ENCODE measurements at places on chromosomes 1 and 21.

DNA sequence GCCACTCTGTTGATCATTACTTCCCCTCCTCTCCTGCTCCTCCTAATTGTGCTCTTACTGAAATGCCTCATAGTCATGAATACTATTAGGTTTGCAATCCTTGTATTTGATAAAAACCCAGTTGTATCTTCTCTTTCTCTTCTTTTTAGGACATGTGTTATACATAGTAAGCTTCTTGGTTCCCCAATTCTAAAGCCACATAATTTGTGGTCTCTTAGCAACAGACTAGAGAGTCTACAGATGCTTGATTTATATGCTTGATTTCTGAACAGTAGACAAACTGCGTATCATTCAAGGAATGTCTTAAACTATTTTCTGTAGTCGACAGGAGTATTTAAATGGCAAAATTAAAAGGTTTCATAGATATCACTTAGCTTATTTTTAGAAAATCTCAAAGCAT lies 1598.9 kb downstream of the PLA2G4A start:
- no peak for DNase-seq

GRCh38 chr1:247385283-247385682 lies 30.7 kb upstream of the NLRP3 start:
- DNase-seq: no peak

- DNase-seq: no peak
These were observed 10.0 kb downstream of the MROH7 start for GRCh38 chr1:54651608-54652007.

- peak; percentile 23 for DNase-seq
These were observed 6.5 kb downstream of the CAPN9 start for GRCh38 chr1:230753586-230754251.

DNA sequence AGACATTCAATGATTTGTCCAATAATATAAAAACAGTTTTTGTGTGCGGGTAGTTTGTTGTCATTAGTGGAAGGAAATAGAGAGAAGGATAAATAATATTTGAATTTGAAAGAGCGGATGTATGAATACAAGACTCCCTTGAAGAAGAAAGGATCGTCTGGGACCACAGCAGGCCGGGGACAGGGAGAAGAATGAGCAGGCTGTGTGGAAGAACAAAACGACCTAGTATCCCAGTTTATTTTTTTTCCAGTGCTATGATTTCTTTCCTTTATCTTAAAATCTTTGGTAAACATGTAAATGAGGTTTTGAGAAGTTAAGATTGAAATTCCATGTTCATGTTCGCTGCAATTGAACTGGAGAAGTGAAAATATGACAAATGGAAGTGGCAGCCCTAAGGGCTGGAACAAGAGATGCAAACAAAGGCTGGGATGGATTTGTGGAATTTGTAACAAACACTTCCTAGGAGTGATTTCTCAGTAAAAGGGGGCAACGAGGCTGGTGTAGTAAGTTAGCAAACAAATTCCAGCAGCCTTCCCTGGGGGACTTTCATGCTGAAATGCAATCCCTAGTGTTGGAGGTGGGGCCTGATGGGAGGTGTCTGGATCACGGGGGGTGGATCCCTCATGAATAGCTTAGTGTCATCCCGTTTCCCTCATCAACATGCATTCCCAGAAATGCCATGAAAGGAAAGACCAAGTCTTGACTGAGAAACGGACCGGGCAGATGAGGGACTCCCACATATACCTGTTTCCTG lies 10.2 kb upstream of the IFI16 start:
- no peak for DNase-seq

DNA sequence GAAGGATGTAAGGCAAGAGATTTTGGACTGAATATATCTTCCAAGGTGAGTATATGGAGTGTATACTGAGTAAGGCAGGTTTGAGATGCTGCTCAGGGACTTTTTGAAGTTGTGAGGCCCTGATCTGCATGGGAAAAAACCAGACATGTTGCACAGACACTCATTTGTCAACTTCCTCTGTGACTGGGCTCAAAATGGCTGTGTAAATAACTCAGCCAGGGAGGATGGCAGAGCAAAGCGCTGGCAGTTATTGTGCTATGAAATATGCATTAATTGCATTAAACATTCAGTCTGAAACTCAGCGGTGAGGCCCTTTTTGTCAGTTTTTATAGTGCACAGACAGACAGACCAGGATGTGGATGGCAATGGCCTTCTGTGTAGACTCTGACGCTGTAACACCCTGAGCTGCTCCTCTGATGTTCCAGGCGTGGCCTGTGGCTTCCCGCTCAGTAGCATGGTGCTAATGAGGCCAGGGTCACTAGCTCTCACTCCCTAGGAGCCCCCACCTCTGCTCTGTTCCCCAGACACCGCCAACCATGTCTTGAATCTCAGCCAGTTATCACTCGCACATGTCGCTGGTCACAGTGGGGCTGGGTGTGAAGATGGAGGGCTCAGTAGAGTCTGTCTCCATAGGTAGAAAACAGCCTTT lies 307.0 kb upstream of the PROX1 start:
- DNase-seq: no peak

GRCh38 chr1:87243573-87243972 lies 85.1 kb upstream of the LMO4 start:
- DNase-seq: no peak

- DNase-seq: no peak
These were observed 38.7 kb downstream of the ZBTB40 start for GRCh38 chr1:22490309-22490708.

GRCh38 chr1:161501234-161501633 lies 4.0 kb upstream of the FCGR2A start:
- DNase-seq: no peak

- DNase-seq: no peak
These were observed 3.6 kb downstream of the PERM1 start for GRCh38 chr1:978069-978834.

- peak; percentile 7 for DNase-seq
These were observed 1018.8 kb downstream of the AMY1C start for GRCh38 chr1:104768466-104768865.

All from GM18507 (cell line).